DMS79 (cell line): ENCODE measurements at places on chromosomes 12 and 14.

DNA sequence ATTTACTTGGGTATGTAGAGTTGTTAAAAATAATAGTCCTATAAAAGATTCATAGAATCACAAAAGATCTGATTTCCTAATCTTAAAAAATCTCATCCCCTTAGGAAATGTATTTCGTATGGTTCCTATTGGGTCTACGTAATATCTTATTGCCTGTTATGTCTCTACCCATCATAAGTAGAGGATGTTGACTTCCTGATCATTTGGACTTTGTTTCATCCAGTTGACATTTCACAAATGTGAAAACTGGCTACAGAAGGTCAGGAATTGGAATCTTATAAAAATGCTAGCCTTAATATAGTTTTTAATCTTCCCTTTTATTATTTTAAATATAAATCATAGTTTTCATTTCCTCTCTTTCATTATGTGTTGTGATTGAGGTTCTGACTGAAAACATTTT is 45.2 kb downstream of the TDP1 start:
- DNase-seq: no peak

DNA sequence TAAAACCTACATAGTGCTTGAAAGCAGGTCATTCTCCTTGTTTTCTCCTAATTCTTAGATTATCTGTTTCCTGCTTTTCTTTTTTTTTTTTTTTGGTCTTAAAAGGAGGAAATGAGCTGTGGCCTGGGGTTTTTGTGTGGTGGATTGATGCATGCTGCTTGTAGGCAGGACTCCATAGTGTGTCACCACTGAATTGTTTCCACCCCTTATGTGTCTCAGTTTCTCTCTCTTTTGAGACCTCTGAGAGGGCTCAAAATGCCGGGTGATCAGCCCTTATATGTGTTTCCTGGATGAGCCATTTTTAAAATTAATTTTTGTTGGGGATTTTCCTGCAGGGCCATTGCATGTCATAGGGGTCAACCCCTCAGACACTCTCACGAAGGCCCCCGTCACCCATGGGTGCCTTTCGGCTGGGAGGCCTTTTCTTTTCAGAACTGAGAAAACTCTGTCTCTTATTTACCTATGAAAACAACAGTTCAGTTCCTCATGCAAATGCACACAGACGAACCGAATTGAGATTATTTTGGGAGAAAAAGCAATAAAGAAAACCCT is 32.0 kb upstream of the LRRK2 start:
- DNase-seq: no peak

DNA sequence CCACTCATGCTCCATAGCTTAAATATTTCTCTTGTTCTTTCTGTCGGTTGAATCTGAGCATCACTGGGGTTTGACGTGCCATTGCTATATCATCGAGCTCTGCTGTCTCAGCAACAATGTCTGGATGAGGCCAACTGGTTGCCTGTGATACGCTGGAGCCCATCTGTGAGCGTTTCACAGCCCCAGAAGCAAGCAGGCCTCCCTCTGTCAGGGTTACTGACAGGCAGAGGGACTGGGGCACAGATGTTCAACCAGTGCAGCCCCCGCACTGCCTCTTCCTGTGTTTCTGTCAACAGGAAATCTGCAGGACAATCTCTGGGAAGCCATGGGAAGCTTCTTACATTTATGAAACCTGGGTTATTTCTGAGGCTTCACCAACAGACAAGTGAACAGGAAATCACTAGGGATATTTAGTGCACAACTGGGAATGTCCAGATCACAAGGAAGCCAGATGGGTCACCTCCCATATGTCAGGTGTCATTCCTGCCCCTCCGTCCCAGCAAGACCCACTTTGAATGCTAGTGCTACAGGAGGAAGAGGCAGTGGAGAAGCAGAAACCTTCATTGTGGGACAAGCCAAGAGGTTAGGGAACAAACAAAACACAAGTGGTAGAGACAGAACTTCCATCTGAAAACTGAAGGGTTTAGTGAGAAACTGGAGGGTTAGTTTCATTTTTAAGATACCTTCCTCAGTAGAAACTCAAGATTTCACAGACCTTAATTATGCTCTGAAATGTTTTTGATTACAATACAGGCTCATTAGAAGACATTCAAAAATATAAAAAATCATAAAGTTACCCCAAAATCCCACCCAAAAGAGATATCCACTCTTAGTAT is 24.1 kb downstream of the DMAC2L start:
- no peak for DNase-seq

GRCh38 chr12:94864987-94865386 is 138.5 kb downstream of the NDUFA12 start:
- no peak for DNase-seq

- DNase-seq: no peak
Measured at GRCh38 chr12:6647083-6647604, at the start of gene ACRBP. ACRBP (minus strand) TSS chr12:6647432; CDS start chr12:6647366, 66 bp downstream.

- no peak for DNase-seq
Measured at GRCh38 chr12:74119811-74120362, 417.7 kb upstream of the ATXN7L3B start.

- DNase-seq: no peak
Measured at GRCh38 chr14:31271648-31272047, 64.1 kb upstream of the HECTD1 start.

DNA sequence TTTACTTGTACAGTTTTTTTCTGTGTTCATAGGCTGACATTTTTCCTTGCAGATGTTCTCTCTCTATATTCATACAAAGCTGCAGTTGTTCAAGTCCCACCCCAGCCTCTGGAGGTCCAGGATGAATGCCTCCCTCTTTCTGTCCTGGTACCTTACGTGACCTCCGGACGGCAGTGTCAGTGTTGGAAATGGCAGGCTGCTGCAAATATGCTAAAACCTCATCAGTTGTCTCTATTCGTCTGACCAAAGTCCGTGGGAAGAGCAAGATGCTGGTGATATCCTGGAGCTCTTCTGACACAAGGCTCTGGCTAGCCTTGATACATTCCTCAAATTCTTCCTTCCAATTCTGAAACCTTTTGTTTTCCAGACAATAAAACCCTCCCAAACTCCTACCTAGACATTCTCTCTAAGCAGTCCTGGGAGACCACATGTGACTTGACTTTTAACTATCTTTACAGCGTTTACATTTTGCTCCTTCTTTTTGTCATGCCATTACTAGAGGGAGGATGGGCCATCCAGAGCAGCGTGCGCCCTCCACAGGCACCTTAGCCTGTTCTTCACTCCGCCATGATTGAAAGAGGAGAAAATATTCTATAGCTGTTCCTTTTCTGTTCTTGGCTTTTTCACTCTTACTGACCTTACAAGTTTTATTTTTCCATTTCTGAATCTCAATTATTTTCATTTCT is 143.6 kb downstream of the RGS6 start:
- DNase-seq: no peak

DNA sequence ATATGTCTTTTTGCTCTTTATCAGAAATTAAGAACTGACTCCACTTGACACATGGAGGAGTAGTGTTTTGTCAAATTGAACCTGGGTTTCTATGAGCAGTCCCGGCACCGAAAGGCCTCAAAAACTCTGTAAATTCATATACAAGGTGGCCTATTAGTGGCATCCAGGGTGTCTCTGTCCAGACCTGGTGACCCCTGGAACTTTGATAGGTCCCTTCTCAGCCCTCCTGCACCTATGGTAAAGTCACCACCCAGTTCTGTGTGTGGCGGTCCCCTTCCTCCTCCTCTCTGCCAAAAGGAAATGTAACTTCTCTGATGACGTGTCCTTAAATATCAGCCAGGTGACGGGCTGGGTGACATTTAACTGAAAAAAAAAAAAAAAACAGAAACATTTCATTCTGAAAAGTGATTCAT is 204.0 kb upstream of the FOXN3 start:
- DNase-seq: no peak
